Transverse colon (tissue), 4 donors: ENCODE measurements at places on chromosomes 1 and 21. TPM values are rescaled to one million over a fixed set of nuclear protein-coding genes. Genes with fewer than 3 reads are reported as not detected.

The VTCN1 gene
- not detected for total RNA-seq

The SYT6 gene
- total RNA-seq: not detected

The BSND gene
- not detected for total RNA-seq

The NIBAN1 gene
- total RNA-seq: 34.3 TPM

The LHX8 gene
- total RNA-seq: not detected

DNA sequence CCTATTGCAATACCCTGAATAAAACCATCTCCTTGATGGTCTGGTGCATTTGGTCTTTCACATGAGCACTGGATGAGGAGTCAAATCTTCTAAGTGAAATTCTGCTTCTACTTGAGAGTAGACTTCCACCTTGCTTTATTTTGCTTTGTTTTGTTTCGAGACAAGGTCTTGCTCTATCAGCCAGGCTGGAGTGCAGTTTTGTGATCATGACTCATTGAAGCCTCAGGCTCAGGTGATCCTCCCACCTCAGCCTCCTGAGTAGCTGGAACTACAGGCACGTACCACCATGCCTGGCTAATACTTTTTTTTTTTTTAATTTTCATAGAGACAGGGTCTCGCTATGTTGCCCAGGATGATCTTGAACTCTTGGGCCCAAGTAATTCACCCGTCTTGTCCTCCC lies 65.8 kb upstream of the F3 start:
- no peaks in the 10 kb centered on the region for H3K27me3 ChIP-seq
- no peaks in the 10 kb centered on the region for H3K36me3 ChIP-seq
- peaks cover 61% of the 10 kb centered on the region for H3K4me1 ChIP-seq
- peak overlapping the region; percentile 84 for H3K27ac ChIP-seq
- no peak for DNase-seq

DNA sequence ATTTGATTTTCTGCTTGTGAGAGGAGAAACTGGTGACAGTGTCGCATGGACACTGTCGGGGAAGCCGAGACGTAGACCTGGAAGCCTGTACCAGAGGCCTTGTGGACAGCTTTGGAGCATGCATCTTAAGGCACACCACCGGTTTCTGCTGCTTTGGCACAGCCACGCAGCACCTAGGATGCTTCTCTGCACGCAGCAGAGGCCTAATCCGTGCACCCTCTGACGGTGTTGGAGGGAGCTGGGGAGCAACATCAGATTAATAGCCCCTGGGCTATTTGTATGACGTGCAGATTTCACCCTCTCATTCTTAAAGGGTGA lies 30.3 kb downstream of the TEX35 start:
- no peak for DNase-seq
- H3K27ac ChIP-seq: peak overlapping the region; percentile 96
- no peaks in the 10 kb centered on the region for H3K27me3 ChIP-seq
- H3K36me3 ChIP-seq: no peaks in the 10 kb centered on the region
- peaks cover 29% of the 10 kb centered on the region for H3K4me1 ChIP-seq

DNA sequence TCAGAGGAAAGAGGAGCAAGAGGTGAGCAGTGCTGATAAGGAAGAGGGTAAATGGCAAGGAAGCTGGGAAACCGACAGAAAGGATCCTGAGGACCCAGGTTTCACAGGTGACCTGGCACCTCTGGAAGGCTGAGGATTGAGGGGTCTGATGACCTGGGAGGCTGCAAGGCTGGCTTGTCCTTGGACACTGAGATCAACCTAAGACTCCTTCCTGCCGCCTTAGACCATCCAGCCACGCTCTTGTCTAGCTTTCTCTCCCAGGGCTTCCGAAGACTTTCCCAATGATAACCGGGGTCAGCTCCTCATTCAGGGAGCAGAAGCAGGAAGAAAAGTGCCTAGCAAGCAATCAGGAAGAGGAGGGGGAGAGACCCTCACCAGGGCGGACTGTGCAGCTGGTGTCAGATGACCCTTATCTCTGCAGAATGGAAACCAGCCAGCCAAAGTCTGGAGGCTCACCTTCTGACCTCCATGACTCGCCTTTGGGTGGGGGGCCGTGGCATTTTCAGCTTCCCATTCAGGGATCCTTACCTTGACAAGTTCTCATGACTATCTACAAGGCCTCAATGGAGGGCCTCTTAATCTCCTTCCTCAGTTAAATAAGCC lies 77.7 kb downstream of the CAPZB start:
- H3K4me1 ChIP-seq: peaks cover 82% of the 10 kb centered on the region
- peak overlapping the region; percentile 93 for H3K27ac ChIP-seq
- H3K4me3 ChIP-seq: no peak overlapping the region

DNA sequence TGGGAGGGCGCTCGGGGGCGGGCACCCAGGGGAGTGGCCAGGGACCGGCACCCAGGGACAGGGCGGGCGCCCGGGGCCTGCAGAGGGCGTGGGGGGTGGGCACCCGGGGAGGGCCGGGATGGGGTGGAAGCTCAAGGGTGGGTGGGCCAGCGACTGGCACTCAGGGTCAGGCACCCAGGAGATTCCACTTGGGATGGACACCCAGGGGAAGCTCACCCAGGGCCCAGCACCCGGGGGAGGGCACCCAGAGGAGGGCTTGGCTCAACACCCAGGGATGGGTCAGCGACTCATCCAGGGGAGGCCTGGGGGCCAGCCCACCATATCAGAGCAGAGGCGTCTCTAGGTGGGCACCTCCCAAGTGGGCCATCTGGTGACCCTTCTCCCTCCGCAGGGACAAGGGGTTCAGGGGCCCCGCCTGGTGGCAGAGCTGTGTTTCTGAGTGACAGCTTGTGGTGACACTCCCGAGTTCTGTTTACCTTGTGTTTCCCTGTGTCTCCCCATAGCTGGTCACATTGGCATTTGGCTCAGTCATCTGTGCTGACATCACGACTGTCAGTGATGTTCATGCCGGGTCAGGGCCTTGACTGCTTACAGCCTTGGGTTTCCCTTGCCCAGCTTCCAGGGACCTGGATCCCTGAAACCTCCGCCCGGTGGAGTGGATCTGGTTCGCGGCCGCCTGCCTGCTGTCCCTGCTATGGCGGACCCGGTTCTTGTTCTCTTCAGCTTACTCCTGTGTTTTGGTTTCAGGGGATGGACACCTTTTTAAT lies 749 bp downstream of the IBA57 start:
- DNase-seq: peak; percentile 79
- H3K27ac ChIP-seq: peak overlapping the region; percentile 100
- H3K4me3 ChIP-seq: peak overlapping the region; percentile 61

- no peaks in the 10 kb centered on the region for H3K27me3 ChIP-seq
- no peaks in the 10 kb centered on the region for H3K4me1 ChIP-seq
- H3K27ac ChIP-seq: no peak overlapping the region
- DNase-seq: no peak
- no peaks in the 10 kb centered on the region for H3K36me3 ChIP-seq
Observed at GRCh38 chr1:53631622-53632310, 107.2 kb downstream of the GLIS1 start.

- H3K4me3 ChIP-seq: no peak overlapping the region
- DNase-seq: no peak
- H3K36me3 ChIP-seq: no peaks in the 10 kb centered on the region
- peaks cover 8% of the 10 kb centered on the region for H3K27me3 ChIP-seq
- H3K4me1 ChIP-seq: peaks cover 11% of the 10 kb centered on the region
Observed at GRCh38 chr1:30844631-30845030, 63.9 kb downstream of the SDC3 start.

GRCh38 chr1:111789142-111789541 lies 33.4 kb downstream of the DDX20 start:
- H3K27ac ChIP-seq: peak overlapping the region; percentile 24
- no peak overlapping the region for H3K4me3 ChIP-seq
- H3K4me1 ChIP-seq: no peaks in the 10 kb centered on the region
- H3K27me3 ChIP-seq: peaks cover 6% of the 10 kb centered on the region
- DNase-seq: no peak

GRCh38 chr1:20416706-20417105 lies 69.3 kb downstream of the CAMK2N1 start:
- no peaks in the 10 kb centered on the region for H3K36me3 ChIP-seq
- H3K4me1 ChIP-seq: no peaks in the 10 kb centered on the region
- H3K4me3 ChIP-seq: no peak overlapping the region
- no peak overlapping the region for H3K27ac ChIP-seq
- peaks cover 34% of the 10 kb centered on the region for H3K27me3 ChIP-seq

DNA sequence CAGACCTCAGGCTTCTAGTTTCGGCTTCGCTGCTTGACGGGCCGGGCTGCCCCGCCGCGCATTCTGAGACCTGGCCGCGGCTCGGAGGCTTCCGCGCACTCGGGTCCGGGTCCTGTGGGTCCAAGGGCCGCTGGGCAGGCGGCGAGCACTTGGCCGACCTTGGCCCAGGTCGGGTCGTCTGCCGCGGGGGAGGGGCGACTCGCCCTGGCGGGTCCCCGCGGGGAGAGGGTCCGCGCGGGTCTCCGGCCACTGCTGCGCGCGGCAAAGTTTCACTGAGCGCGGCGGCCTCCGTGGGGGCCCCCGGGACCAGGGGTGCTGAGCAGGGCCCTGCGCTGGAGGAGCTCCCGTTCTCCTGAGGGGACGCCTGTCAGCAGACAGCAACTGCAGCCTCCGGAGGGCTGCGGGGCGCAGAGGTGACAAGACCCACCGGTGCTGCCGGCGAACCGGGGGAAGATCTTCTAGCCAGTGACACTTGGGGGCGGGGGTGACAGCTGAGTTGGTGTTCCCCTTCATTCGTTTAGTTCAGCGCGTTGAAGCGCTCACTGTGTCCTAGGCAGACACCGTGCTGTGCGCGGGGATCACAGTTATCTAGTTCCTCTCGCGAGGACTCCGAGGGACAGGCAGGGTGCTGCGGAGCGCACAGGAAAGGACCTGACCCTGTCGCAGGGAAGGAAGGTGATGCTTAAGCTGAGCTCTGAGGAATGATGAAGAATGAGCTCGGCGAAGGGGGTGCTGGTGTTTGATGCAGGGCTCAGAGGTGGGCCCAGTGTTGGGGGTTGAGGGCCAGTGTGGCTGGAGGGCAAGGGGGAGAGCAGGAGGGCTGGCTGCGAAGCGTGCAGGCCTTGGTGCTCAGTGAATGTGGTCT lies 725 bp downstream of the MTFR1L start:
- peak overlapping the region; percentile 92 for H3K27ac ChIP-seq
- no peaks in the 10 kb centered on the region for H3K27me3 ChIP-seq
- peak overlapping the region; percentile 98 for H3K4me3 ChIP-seq
- peaks cover 26% of the 10 kb centered on the region for H3K4me1 ChIP-seq

DNA sequence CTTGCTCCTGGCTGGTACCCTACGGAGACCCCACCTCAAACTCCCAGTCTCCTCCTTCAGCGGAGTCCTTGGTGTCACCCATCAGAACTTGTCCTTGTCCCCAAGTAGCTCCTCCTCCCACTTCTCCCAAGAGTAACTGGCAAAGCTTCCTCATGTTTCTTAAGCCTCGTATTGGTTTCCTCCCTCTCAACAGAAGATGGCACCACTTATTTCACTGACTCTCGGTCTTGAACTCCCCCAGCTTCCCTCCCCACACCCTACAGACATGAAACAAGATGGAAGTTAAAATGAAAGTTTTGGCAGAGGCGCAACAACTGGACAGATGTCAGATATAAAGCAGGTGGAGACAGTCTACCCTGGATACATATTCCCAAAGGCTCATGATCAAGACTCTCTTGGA lies 13.4 kb downstream of the RAB7B start:
- no peak overlapping the region for H3K27ac ChIP-seq
- H3K4me1 ChIP-seq: no peaks in the 10 kb centered on the region
- H3K27me3 ChIP-seq: no peaks in the 10 kb centered on the region
- no peaks in the 10 kb centered on the region for H3K36me3 ChIP-seq
- H3K4me3 ChIP-seq: no peak overlapping the region
- DNase-seq: no peak

DNA sequence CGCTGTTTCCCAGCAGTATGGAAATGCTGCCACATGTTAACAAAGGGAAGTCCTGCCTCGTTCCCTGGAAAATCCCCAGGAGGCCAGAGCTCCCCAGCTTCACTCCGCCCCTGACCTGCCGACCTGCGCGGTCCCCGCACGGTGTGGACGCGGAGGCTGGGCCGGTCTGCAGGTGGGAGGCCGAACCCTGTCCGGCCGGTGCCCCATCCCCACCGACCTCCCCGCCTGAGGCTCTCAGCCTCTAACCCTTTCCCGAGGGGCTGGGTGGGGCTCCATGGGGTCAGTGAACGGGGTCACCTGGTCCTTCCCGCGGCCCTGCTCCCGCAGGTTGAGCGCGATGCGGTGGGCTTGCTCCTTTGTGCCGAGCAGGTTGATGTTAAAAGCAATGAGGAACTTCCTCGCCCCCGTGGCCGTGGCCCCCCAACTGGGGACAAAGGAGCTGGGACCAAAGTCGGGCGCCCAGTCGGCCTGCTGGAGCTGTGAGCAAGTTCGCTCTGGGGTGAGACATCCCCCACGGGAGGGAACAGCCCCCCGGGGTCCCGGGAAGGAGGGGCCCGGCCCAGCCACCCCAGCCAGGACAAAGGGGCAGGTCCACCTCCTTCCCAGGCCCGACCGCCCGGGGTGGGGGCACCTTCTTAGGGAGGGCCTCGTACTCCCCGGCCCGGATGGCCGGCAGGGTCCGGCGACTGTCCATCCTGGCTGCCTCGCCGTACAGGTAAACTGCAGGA lies 4.0 kb downstream of the FTCD start:
- peak; percentile 5 for DNase-seq
- H3K36me3 ChIP-seq: no peaks in the 10 kb centered on the region
- peaks cover 11% of the 10 kb centered on the region for H3K4me1 ChIP-seq
- no peak overlapping the region for H3K27ac ChIP-seq
- no peaks in the 10 kb centered on the region for H3K27me3 ChIP-seq

DNA sequence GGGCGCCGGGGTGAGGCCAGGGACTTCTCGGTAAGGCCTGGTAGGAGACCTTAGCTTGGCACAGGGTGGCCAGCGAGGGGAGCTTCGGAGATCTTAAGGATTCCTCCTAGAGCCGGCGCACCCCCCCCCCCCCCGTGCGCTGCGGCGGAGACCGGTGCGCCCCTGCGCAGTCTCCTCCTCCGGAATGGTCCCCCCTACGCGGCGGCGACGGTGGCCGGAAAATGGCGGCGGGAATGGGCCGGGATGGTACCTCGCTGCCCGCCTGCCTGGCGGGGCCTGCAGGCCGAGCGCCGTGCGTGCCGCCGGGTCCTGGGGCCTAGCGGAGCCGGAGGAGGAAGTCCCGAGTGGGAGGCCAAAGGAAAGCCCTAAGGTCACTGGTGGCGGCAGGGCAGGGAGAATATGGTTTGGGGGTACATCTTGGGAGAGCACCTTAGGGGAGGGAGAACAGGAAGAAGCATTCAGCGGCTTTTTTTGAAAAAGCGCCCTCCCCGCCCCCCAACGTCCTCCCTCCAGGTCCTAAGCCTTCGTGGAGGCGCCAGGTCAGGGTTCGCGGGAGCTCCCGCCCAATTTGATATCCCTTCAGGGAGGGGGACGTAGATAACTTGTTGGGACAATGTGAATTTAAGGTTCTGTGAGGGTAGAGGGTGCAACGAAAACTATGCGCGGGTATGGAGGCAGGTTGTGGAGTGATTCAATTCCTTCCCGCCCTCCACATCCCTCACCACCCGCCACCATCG lies 429 bp downstream of the SRRM1 start:
- peaks cover 26% of the 10 kb centered on the region for H3K4me1 ChIP-seq
- peak overlapping the region; percentile 95 for H3K27ac ChIP-seq
- no peaks in the 10 kb centered on the region for H3K36me3 ChIP-seq
- peak; percentile 44 for DNase-seq
